ENCODE measurements at places on chromosomes 2 and 18. TPM values are rescaled to one million over a fixed set of nuclear protein-coding genes. Genes with fewer than 3 reads are reported as not detected.

GRCh38 chr2:180933332-180933731 lies 47.1 kb upstream of the UBE2E3 start:
- DNase-seq = no peak

- DNase-seq = no peak
Measured at GRCh38 chr2:180370511-180371205, 363.6 kb upstream of the CWC22 start.

- DNase-seq = no peak
Measured at GRCh38 chr2:59938181-59938580, 615.3 kb downstream of the BCL11A start.

DNA sequence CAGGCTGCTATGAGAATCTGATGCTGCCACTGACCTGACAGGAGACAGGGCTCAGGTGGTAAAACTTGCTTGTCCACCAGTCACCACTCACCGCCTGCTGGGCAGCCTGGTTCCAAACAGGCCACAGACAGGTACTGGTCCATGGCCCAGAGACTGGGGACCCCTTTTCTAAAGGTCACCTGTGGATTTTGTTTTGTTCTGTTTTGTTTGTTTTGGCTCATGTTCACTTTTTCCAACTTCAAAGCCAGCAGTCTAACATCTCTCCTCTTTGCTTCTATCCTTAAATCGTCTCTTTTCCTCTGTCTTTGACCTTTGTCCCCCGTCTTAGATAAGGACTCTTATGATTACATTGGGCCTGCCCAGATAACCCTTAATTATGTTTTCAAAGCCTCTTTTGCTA lies 3.3 kb upstream of the CERKL start:
- DNase-seq = no peak

GRCh38 chr18:23617412-23618014 lies 31.2 kb upstream of the NPC1 start:
- no peak for DNase-seq

GRCh38 chr2:62152000-62152399 lies 43.9 kb upstream of the B3GNT2 start:
- DNase-seq = no peak

- no peak for DNase-seq
Measured at GRCh38 chr2:238700506-238701340, 147.2 kb upstream of the TWIST2 start.

GRCh38 chr2:187206071-187206470 lies 242.0 kb downstream of the CALCRL start:
- DNase-seq = no peak

DNA sequence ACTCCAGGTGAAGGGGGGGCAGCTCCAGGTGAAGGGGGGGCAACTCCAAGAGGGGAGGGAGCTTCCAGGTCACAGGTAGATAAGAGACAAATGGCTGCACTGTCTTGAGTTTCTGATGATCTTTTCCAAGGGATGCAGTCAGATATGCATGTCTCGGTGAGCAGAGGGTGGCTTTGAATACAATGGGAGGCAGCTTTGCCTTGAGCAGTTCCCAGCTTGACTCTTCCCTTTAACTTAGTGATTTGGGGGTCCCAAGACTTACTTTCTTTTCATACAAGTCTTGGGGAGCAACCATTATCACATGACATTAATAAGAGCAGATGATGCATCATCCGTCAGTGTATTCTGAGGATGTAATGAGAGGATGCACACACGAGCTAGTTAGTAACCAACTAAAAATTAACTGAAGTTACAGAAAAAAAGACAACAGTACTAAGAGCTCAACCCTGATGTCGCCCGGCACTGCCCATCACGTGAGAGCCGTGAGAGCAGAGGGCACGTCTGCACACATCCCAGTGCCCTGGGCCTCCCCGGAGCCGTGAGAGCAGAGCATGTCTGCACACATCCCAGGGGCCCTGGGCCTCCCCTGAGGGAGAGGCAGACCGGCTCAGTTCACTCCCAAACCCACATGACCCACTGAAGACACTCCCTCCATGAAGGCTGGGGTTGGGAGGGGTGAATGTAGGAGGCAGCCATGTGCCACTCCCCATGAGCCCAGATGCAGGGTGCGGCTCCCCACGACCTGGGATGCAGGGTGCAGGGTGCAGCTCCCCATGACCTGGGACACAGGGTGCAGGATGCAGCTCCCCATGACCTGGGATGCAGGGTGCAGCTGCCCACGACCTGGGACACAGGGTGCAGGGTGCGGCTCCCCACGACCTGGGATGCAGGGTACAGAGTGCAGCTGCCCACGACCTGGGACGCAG lies 39.4 kb downstream of the PXDN start:
- no peak for DNase-seq

GRCh38 chr2:219632760-219633105 lies 5.3 kb downstream of the SLC4A3 start:
- DNase-seq = no peak

DNA sequence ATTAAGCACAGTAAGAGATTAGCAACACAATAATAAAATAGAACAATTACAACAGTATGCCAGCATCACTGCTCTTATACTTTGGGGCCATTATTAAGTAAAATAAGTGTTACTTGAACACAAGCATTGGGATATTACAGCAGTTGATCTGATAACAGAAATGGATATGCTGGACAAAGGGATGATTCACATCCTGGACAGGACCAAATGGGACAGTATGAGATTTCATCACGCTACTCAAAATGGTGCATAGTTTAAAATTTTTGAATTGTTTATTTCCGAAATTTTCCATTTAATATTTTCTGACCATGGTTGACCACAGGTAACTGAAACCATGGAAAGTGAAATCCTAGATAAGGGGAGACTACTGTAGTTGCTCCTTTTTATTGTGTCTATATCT lies 138.2 kb downstream of the UBR3 start:
- DNase-seq = no peak

DNA sequence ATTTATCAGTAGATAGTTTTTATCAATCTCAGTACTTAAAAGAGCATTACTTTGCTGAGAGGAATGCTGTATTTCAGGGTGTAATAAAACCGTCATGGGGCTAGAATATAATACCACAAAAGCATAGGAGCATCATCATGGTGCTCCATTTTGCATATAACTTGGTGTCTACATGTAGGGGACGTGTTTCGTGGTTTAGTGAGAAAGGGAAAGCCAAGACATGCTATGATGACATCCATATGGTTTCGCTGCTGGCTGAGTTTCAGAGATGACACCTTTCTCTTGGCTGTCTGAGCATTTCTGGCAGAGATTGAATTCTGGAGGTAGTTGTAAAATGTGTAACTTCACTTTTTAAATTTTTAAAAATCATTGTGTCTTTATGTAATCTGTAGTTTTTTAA lies 32.4 kb downstream of the WDR43 start:
- no peak for DNase-seq

DNA sequence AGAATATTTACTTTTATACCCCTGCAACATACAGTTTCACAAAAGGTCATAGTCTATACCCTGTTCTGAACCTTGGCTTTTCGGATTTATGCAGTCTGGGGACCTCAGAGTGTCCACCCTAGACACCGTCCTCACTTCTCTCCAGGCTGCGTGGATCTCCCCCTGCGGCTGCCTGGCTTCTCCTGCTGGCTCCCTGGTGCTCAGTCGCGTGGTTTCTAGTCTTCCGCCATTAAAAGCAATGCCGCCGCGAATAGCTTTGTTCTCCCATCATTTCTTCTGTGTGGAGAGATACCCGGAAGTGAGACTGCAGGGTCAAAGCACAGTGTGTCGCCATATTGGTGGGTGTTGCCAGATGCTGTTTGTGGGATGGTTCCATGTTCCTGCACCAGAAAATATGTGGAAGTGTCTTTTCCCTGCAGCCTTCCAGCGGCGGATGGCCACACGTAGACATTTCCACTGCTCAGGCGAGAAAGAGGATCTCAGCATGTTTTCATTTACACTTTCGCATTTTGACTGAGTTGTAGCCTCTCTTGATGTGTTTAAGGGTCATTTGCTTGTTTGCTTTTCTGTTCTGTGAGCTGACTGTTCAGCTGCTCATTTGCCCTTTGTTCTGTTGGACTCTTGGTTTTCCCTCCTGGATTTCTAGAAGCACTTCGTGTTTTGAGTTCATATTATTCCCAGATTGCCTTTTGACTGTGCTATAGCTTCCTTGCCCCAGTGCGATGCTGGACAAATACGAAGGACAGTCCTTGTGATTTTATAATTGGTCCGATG lies 22.9 kb upstream of the ASB1 start:
- no peak for DNase-seq

DNA sequence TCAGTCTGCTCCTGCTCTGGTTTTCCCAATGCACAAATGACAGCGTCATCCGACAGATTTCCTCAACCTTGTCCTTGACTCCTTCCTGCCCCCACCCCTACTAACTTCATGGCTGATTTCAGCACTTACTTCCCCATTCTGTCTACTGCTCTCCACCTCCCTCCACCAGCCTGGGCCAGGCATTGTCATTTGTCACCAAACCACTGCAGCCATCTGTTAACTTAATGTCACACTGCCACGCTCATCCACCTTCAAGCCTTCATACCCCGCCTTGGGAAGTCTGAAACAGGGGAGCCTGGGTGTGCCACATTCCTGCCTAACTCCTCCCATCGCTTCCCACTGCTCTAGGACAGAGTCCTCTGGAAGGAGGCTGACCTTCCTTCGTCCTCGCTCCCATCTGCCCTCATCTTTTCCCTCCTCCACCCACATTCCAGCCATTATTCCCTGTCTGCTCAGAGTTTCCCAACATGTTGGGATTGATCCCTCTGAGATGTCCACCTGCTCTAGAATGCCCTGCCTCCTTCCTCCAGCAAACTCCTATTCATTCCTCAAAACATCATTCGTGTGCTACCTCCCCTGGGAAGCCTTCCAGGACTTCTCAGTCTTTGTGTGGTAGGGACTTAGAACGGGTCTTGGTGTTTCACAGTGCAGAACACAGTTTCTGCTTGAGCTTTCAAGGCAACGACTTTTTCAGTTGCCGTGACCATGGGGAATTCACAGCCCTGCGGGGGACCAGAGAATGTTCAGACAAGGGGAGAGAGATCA lies 42.2 kb upstream of the SMAD7 start:
- no peak for DNase-seq

DNA sequence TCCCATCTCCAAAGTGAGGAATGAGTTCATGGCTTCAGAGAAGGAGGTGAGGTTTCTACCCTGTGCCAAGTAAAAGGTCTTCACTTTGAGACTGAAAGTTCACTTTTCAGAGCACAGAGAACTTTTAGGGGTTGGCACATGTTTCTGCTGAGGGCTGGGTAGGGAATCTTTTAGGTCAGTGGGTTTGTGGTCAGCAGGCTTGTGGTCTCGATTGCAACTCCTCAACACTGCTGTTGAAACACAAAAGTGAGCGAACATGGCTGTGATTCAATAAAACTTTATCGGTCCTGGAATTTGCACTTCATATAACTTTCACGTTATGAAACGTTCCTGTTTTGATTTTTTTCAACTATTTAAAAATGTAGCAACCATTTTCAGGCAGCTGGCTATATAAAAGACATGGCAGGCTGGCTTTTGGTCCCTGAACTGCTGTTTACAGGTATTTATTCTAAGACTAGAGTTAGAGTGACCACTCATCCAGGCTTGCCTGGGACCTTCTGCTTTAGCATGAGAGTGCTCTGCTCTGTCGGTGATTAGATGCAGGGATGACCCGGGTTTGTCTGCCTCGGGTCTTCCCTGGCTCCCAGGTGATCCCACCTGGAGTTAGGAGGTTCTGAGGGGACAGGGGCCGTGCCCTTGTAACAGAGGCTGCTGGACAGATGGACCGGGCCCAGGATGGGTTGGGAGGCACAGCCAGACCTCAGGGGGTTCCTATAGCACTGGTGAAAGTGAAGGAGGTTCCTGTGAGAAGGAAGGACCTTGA lies 62.7 kb upstream of the TAF1B start:
- DNase-seq = peak; percentile 33

GRCh38 chr2:39719317-39719716 lies 53.6 kb downstream of the TMEM178A start:
- DNase-seq = peak; percentile 80

GRCh38 chr2:8740136-8740535 lies 58.3 kb downstream of the ID2 start:
- DNase-seq = no peak

DNA sequence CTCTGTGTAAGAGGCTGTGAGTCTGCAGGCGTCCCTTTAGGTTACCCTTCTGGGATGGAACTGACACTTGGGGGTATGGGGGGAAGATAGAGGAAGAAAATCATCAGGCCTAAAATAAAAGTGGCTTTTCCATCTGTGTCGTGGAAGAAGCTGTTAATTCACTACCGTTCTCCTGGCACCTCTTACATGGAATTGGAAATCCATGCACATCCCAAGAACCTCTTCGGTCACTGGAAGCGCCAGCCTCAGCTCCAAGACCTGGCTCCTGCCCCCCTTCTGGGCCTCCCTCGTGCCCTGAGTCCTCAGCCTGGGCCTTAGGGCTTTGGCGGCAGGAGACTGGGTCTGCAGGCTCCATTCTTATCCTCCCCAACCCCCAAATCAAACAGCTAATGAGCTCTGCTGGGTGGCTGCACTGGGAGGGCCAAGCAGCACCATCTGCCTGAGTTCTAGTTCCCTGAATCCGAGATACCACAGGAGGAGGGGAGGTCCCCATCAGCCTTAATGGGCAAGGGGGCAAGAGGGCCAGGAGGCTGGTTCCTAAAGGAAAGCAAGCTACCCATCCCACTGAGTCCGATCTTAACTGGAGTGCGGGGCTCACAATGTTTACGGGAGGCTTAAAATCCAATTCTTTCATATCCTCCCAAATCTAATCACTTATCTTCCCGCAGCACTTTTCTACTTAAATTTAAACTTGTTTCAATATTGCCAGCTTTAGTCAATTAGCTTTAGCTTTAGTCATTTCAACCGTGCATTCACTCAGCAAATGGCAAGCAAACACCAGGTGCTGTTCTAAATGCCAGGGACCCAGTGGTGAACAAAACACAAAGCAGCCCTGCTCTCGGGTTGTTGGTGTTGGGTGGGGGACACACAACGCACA lies 52.8 kb downstream of the FAM178B start:
- DNase-seq = peak; percentile 29

DNA sequence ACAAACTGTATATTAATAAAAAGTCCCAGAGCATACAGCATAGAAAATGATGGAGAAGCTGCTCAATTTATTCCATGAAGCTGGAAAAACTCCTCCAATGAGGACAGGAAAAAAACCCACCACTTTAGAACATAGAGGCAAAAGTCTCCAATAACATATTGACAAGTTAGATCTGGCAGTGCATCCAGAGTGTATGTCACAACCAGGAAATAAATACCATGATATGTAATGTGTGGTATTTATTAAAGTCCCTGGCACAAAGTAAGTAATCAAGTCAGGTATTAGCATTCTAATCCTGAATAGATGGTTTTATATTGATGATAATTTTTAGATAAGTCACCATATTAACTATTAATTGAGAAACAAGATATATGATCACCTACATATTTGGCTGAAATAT lies 427.3 kb upstream of the HS6ST1 start:
- no peak for DNase-seq

DNA sequence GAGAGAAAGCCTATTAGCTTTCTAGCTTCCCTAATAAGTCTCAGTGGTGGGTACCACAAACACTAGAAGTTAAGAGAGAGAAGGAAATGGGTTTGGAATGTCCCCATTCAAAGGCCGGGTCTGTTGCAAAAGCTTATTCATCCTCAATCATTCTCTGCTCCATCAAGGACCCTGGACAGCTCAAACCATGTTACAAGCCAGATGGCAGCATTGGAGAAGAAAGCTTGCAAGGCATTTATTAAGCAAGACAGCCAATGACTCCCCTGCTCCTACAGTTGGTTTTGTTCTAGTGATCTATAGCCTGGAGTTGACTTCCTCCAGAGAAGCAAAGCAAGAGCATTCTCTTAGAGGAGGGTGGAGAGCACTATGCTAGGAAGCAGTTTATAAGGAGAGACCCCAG lies 86.9 kb upstream of the LMAN1 start:
- no peak for DNase-seq

CCDC85A gene
- total RNA-seq = 5.6 TPM

IKZF2 gene
- 17.1 TPM for total RNA-seq

RAB17 gene
- total RNA-seq = 4.5 TPM

SNRNP27 gene
- 58.3 TPM for total RNA-seq

PCARE gene
- total RNA-seq = not detected

ALKAL2 gene
- 21.2 TPM for total RNA-seq

RPE gene
- total RNA-seq = 50.6 TPM

UGT1A3 gene
- not detected for total RNA-seq
